ENCODE measurements at places on chromosomes 4 and X.

GRCh38 chr4:151908734-151909497 is 148.1 kb upstream of the GATB start:
- DNase-seq, result no peak

DNA sequence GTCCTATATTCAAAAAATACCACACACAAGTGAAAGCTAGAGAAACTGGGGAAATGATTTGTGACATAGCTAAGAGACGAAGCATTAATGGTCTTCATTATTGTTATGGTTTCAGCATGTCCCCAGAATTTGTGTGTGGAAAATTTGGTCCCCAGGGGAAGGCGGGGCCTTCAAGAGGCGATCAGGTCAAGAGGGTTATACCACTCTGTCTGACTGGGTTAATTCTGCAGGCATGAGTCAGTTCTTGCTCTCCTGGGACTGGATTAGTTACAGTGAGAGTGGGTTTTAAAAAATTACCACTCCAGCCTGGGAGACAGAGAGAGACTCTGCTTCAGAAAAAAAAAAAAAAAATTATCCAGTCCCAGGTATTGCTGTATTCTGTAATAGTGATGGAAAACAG is 2.1 kb upstream of the MTNR1A start:
- no peak for DNase-seq

- peak; percentile 96 for DNase-seq
Measured at GRCh38 chr4:20283039-20283438, 31.3 kb downstream of the SLIT2 start.

GRCh38 chr4:125750399-125750798 is 435.6 kb downstream of the FAT4 start:
- DNase-seq, result no peak

DNA sequence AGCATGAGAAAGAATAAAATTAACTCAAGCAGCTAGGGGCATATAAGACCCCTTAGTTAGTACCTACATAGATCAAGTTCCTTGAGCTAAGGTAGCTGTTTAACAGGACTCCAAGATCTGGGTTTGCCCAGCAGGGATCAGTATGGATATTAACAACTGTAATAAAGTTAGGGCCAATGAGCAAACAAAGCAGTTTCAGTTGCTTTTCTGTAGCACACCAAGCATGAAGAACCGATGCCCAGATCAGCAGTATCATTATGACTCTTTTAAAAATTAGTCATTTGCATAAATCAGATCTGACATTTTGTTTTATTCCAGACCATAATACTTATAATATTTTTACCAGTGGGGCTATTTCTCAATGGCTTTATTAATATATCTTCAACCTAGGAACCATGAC is 80.9 kb downstream of the C4orf33 start:
- DNase-seq, result no peak

Measured in mesendoderm (in vitro differentiated cells).